Endothelial cell of umbilical vein (primary cell): ENCODE measurements at places on chromosomes 3 and 15. TPM values are rescaled to one million over a fixed set of nuclear protein-coding genes. Genes with fewer than 3 reads are reported as not detected.

- H3K27me3 ChIP-seq = no peaks in the 10 kb centered on the region
- no peaks in the 10 kb centered on the region for H3K36me3 ChIP-seq
- DNase-seq = no peak
- peaks cover 32% of the 10 kb centered on the region for H3K4me1 ChIP-seq
- H3K4me3 ChIP-seq = no peak overlapping the region
- no peak overlapping the region for H3K27ac ChIP-seq
Measured at GRCh38 chr3:183288117-183288516, 35.1 kb downstream of the B3GNT5 start.

- no peak for DNase-seq
- no peaks in the 10 kb centered on the region for H3K27me3 ChIP-seq
- no peaks in the 10 kb centered on the region for H3K36me3 ChIP-seq
- no peak overlapping the region for H3K27ac ChIP-seq
- H3K4me1 ChIP-seq = no peaks in the 10 kb centered on the region
- no peak overlapping the region for H3K4me3 ChIP-seq
Measured at GRCh38 chr3:155960060-155960459, 89.6 kb downstream of the GMPS start.

DNA sequence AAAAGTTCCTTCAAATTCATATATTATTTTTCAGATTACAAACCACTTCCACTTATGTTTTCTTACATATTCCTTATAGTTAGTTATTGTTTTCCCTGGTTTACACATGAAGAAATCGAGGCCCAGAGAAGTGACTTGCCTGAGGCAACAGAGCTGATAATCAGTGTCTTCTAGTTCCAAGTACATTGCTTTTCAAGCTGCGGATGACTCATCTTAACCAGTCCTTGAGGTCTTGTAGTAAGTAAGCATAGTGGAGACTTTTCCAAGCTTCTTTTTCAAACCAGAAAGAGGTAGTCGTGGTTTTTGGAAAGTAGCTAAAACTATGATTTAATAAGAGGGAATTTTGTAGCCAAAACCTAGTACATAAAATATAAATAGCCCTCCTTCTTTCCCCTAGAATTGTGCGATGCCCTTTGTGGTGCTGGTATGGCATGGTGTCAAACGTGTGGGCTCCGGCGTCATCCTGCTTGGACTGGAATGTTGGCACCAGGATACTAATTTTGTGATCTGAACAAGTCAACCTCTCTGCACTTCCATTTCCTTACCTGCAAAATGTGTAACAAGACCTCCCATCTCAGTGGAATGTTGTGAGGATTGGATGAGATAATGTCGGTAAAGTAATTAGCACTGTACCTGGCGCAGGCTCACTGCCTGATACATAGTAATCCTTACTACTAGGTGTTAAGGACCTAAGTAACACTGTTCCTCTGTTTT is 19.0 kb upstream of the DLG1 start:
- H3K27me3 ChIP-seq = no peaks in the 10 kb centered on the region
- no peak for DNase-seq
- no peak overlapping the region for H3K4me3 ChIP-seq
- H3K4me1 ChIP-seq = no peaks in the 10 kb centered on the region
- H3K27ac ChIP-seq = no peak overlapping the region

DNA sequence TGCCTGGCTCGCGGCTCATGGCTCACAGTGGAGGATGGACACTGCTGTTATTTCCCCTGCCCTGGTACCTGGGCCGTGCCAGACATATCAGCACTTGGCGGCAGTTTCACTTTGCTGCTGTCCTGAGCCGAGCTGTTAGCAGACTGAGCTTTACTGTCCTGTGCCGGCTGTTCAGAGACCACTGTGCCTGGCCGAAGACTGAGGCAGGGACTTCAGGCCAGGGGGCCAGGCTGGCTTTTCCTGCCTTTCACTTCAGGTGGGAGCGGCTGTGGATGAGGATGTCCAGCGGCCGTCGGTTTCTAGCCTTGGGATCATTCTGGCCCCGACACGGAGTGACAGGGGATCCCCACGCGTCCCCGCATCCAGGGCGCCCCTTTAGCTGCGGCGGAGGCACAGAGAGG is 1.1 kb downstream of the ATP10A start:
- no peaks in the 10 kb centered on the region for H3K36me3 ChIP-seq
- H3K27me3 ChIP-seq = no peaks in the 10 kb centered on the region
- no peaks in the 10 kb centered on the region for H3K4me1 ChIP-seq
- no peak overlapping the region for H3K4me3 ChIP-seq
- H3K27ac ChIP-seq = no peak overlapping the region

DNA sequence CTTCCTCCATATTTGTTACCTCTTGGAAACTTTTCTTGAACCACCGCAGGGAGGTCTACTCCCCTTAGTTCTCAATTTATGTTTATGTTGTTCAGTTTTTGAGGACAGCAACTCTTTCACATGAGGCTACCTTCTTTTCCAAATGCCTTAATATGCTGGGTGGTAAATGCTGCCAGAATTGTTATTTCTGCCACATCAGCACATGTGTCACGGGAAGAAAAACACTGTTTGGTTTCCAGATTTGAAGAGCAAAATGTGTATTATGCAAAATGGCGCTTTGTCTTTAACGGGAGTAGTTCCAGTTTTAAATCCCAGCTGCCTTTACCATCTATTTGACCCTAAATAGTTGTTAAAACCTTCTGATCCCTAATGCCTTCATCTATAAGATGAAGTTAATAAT is 606.2 kb upstream of the TBL1XR1 start:
- H3K27ac ChIP-seq = no peak overlapping the region
- H3K27me3 ChIP-seq = no peaks in the 10 kb centered on the region
- no peaks in the 10 kb centered on the region for H3K4me1 ChIP-seq

DNA sequence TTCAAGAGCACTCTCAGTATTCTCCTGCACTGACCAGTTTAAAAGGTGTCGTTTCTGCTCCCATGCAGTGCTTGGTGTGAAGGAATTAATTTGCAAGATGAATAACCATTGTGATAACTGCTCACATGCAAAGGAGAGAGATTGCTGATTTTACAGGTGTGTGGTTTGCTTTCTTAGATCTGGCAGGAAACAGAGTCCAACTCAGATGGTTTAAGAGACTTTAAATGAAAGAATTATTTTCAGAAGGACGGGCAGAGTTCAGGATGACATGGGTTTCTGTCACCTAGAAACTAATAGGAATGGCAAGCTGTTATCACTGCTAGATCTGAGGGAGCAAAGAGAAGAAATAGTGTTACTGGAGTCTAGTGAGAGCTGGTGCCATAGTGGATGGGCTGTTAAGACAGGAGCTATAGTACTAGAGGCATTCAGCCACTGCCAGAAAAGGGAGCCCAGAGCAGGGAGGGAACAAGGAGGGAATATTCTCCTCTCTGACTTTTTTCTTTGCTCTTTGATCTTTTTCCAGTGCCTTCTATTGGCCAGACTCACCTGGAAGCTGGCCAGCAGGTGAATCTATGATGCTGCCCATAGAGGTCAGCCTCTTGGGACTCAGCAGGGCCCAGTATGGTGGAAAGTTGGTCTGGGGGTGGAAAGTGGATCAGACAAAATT is 14.9 kb downstream of the ATXN7 start:
- DNase-seq = no peak
- no peak overlapping the region for H3K4me3 ChIP-seq
- H3K27ac ChIP-seq = no peak overlapping the region
- H3K27me3 ChIP-seq = no peaks in the 10 kb centered on the region
- H3K4me1 ChIP-seq = no peaks in the 10 kb centered on the region
- H3K36me3 ChIP-seq = no peaks in the 10 kb centered on the region

DNA sequence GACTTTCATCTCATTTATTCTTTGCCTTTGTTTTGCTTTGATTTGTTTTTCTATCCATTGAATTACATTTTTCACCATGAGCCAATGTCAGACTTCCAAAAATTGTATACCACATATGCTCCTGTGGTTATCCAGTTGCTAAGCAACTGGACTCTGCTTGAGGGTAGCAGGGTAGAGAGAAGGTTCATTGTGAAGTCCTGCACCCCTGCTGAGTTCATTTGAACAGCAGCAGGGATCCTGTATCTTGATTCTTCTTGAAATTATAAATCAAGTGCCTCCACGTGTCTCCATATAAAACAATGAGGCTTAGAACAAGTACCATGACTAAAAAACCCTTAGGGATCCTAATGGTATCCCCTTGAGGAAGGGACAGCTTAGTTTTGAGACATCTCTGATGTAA is 449.3 kb downstream of the ROBO2 start:
- no peak for DNase-seq
- H3K4me1 ChIP-seq = no peaks in the 10 kb centered on the region
- H3K36me3 ChIP-seq = no peaks in the 10 kb centered on the region
- H3K4me3 ChIP-seq = no peak overlapping the region
- no peaks in the 10 kb centered on the region for H3K27me3 ChIP-seq
- no peak overlapping the region for H3K27ac ChIP-seq

- no peak overlapping the region for H3K27ac ChIP-seq
- H3K4me3 ChIP-seq = no peak overlapping the region
- no peak for DNase-seq
- peaks cover 3% of the 10 kb centered on the region for H3K4me1 ChIP-seq
- H3K36me3 ChIP-seq = no peaks in the 10 kb centered on the region
Measured at GRCh38 chr3:27679691-27680090, 42.4 kb downstream of the EOMES start.

DNA sequence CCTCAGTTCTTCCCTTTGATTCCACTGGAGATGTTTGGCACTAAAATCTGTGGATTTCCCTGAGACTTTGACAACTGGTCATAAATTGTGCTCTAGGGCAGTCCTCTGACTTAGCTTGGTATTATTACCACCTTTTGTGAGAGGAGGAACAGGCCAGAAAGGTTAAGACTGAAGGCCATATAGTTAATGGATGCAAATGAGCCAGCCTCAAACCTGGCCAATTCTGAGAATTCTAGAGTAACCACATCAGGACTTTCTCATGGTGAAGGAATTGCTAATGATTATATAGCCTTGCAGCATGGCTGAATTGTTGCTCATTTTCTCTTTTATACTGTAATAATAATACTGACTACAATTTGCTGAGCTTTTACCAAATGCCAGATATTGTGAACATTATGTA is 162.5 kb downstream of the CADPS start:
- H3K4me1 ChIP-seq = no peaks in the 10 kb centered on the region
- peaks cover 2% of the 10 kb centered on the region for H3K27me3 ChIP-seq
- no peak overlapping the region for H3K27ac ChIP-seq

DNA sequence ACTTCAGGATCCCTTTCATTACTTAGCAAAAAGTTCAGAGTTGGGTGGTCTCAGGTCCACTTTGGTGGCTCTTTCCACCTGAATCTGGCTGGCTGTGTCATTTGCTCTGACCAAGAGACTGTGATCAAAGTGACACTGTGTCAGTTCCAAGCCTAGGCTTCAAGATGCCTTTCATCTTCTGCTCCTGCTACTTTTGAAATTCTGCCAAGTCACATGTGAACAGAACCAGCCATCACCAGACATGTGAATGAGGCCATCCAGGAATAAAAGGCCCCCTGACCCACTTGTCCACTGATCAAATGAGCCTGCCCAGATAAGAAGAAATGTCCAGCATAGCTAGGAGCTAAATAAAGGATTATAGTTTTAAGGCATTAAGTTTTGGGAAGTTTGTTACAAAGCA is 132.2 kb downstream of the OSBPL10 start:
- no peaks in the 10 kb centered on the region for H3K27me3 ChIP-seq
- no peaks in the 10 kb centered on the region for H3K4me1 ChIP-seq
- H3K27ac ChIP-seq = no peak overlapping the region

DNA sequence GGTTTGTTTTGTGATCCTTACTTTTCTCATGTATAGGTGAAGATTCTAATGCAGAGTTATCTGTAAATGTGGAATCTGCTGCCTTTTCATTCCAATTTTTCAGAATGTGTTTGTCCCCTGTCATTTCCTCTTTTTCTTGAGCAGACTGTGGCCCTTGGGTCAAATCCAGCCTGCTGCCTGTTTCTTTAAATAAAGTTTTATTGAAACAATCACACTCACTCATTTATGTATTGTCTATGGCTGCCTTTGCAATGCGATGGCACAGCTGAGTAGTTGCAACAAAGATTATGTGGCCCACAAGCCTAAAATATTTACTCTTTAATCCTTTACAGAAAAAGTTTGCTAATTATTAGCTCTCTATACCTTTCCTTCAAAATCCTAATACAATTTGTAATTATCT is 116.3 kb upstream of the NPHP3 start:
- no peak overlapping the region for H3K4me3 ChIP-seq
- no peaks in the 10 kb centered on the region for H3K27me3 ChIP-seq
- H3K27ac ChIP-seq = no peak overlapping the region
- H3K36me3 ChIP-seq = no peaks in the 10 kb centered on the region
- H3K4me1 ChIP-seq = no peaks in the 10 kb centered on the region

Gene APBA2
- 11.1 and 12.7 TPM in 2 replicates for total RNA-seq

Gene PPP1R14D
- total RNA-seq = not detected in 2 replicates

Gene PATL2
- 0.42 TPM in 1 of 2 replicates, not detected in the other for total RNA-seq
